ENCODE measurements at places on chromosomes 7 and 10.

DNA sequence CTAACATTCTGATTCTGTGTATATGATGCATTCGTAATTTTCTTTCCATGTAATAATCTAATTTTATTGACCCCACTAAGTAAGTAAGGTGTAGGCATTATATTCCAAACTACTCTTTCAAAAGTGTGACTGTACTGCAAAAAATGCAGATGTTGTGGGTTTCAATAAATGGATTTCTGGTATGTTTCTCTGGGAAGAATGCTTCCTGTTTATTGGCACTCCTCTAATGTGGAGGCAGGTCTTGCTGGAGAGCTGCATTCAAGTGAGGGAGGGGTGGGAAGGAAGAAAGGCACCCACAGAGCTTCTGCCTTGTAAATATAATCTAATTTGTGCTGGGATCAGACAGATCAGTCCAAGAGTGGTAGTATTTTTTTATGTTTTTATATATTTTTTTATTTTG, 23.9 kb downstream of the ST7 start:
- no peak for DNase-seq

DNA sequence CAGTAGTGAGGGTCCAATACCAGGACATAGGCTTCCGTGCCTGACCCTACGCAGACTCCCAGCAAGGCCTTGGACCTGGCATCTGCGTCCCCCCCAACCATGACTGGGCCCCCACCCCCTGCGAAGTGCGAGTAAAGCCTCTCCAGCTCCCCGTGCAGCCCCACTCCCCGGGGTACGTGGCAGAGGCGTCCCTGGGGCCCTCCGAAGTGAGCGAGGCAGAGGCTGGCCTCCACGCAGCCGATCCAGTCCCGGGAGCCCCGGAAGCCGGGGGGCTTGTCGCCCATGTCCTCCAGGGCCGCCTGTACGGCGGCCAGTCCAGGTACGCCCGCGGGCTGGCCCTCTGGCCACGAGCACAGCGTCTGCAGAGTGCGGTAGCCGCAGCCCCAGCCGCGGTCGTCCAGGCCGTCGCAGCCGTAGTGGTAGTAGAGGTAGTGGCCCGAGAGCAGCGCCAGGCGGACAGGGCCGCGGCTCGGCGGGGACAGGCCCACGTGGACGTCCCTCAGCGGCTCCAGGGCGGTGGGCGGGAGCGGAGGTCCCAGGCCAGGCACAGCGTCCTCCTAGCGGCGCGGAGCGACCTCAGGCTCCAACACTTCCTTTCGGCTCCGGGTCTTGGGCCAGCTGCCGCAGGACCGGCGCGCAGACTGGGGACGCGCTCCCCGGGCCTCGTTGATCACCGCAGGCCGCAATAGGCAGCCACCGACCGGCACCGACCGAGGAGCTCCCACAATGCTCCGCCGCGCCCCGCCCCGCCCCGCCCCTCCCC, at the start of gene UFSP1:
TSS of gene UFSP1 (minus strand) at position 728 of the 763 bp plus-strand sequence. CDS start at position 284, 444 bp downstream.
- DNase-seq = no peak

GRCh38 chr10:101932183-101932582, 88.6 kb upstream of the KCNIP2 start:
- no peak for DNase-seq

GRCh38 chr7:155874411-155874810, 62.1 kb upstream of the SHH start:
- no peak for DNase-seq

DNA sequence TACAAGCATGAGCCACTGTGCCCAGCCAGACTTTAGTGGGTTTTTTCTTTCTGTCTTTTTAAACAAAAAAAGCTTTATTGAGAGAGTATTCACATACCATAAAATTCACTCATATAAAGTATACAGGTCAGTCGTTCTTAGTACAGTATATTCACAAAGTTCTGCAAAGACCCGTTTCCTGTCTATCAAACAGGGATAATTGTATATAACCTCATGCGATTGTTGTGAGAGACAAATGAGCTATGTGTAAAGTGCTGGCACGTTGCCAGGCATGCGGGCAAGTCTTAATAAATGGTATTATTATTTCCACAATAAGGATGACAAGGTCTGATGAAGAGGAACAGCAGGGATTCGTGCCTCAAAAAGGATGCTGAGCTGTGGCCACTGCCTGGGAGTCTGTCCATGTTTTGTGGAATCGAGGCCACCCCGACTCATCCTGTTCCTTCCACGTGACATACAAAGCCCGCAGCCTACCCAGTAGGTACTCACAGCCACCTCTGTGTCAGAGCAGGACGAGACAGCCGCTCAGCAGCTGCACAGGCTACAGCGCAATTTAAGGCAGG, 51.6 kb downstream of the SMKR1 start:
- DNase-seq = peak; percentile 45

Data from activated gamma-delta T cell treated with Interleukin-2 at 50 U/mL for 16 hours (primary cell).